ENCODE measurements at places on chromosomes 7 and 10.
A peak's percentile ranks its signal among the peaks of the same experiment; 100 is the strongest.

DNA sequence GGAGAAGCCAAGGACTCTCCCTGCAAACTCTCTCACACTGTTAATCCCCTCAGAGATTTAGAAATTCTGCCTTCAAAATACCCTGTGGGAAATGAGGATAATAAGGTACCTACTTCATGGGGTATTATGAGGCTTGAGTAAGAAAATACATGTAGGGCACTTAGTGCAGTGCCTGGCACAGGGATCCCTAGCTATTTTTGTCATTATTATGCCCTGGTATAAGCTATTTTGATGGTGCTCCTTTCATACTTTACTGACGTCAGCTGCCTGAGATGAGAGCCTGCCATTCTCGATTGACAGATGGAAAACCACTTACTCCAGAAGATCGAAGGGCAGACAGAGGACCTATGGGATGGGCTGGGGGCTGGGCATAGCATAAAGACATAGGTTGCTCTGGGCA is 30.1 kb downstream of the MKX start:
- no peak for DNase-seq

- DNase-seq = no peak
These were observed 87.0 kb downstream of the SGMS1 start for GRCh38 chr10:50536617-50537240.

GRCh38 chr7:131488361-131488760 is 68.1 kb downstream of the PODXL start:
- DNase-seq = no peak

- no peak for DNase-seq
These were observed 24.2 kb downstream of the PILRA start for GRCh38 chr7:100397315-100398081.

GRCh38 chr7:120373174-120373573 is 100.2 kb downstream of the KCND2 start:
- DNase-seq = no peak

GRCh38 chr7:8564281-8564680 is 130.9 kb downstream of the NXPH1 start:
- DNase-seq = no peak

GRCh38 chr7:45114926-45115325 is 3.4 kb upstream of the TBRG4 start:
- no peak for DNase-seq

DNA sequence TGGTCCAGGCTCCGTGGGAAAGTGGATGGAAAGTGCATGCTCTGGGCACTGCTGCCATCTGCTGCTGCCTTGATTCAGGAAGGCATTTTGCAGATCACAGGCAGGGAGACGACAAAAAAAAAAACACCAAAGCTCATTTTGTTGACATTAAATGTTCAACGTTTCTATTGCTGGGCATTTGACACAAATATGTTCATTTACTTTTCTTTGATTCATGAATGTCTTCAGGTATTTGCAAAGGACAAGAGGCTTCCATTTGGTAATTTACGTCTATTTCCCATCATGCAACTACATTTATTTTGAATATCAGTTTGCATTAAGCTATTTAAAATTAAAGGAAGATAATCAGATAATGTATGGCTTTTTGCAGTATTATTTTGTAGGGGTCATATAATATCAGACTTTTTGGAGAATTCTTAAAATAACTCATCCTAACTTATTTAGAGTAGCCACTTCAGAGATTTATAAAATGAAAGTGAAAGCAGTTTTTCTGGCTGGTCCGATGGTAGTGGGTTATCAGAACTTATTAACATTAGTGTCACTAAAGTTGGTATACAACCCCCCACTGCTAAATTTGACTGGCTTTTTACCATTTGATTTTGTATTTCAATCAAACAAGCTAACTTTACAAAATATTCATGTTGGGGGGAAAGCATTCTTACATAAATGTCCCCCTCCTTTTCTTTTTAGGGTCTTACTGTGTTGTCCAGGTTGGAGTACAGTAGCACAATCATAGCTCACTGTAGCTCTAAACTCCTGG is 65.3 kb downstream of the PDIA4 start:
- DNase-seq = peak; percentile 98

GRCh38 chr7:122182081-122182480 is 38.0 kb upstream of the AASS start:
- DNase-seq = no peak

DNA sequence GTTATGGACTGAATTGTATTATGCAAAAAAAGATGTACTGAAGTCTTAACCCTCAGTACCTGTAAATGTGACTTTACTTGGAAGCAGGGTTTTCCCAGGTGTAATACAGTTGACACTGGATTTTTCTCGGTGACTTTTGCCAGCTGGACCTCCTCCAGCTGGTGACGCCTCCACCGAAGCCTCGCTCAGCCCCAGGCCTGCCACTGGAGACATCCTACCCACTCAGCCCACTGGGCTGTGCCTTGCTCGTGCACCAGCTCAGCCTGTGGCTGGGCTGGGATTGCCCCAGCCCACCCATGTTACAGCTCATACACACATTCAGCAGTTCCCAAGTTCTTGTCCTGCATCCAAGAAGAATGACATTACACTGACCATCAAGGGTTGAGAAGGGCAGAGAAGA is 42.4 kb upstream of the GPR22 start:
- DNase-seq = no peak

- DNase-seq = no peak
These were observed 6.7 kb downstream of the PRKAG2 start for GRCh38 chr7:151869968-151870918.

DNA sequence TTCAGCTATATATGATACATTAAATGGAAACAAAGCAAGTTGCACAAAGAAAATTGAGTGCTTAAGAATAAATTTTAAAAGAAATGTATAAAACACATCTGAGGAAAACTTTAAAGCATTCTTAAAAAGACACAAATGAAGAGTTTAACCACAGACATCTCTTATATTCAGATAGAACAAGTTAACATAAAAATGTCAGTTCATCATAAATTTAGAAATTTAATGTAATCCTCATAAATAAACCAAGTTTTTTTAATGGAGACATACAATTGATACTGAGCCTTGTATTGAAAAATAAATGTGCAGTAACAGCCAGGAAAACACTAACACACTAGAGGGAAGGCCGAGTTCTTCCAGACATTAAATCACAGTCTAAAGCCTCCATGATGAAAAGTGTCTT is 243.9 kb upstream of the MKLN1 start:
- no peak for DNase-seq

GRCh38 chr7:127447326-127447945 is 54.9 kb upstream of the ZNF800 start:
- DNase-seq = peak; percentile 71

DNA sequence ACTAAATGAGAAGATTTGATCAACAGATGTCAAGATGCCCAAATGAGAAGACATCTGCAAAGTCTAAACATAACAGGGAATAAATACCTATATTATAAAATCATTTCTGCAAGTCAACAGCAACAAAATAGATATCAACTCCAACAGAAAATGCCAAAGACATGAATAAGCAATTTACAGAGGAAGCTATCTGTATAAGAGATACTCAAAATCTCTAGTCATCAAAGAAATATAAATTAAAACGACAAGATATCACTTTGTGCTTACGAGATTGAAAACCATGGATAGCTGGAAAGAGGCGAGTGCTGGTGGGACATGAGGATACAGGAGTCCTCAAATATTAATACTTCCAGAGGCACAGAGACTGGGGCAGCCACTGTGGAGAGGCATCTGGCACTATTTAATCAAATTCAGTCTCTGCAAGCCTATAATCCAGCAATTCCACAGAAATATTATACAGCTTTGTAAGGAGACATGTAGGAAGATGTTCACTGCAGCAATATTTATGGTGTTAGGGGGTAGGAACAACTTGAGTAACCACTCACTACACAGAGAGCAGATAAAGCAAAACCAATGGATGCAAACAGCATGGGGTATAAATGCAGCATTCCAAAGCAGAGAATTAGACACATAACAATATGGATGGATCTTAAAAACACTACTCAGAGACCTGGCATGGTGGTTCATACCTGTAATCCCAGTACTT is 4.8 kb downstream of the DNMBP start:
- DNase-seq = no peak

- peak; percentile 6 for DNase-seq
These were observed 3.0 kb downstream of the NUP42 start for GRCh38 chr7:23184709-23185359.

GRCh38 chr7:90830308-90830707 is 234.2 kb downstream of the CDK14 start:
- no peak for DNase-seq

- DNase-seq = peak; percentile 30
These were observed 1.1 kb downstream of the RADIL start for GRCh38 chr7:4882169-4883032.

GRCh38 chr10:110275128-110275729 is 29.5 kb downstream of the SMNDC1 start:
- peak; percentile 81 for DNase-seq

GRCh38 chr10:59805014-59805413 is 51.8 kb upstream of the MRLN start:
- no peak for DNase-seq

DNA sequence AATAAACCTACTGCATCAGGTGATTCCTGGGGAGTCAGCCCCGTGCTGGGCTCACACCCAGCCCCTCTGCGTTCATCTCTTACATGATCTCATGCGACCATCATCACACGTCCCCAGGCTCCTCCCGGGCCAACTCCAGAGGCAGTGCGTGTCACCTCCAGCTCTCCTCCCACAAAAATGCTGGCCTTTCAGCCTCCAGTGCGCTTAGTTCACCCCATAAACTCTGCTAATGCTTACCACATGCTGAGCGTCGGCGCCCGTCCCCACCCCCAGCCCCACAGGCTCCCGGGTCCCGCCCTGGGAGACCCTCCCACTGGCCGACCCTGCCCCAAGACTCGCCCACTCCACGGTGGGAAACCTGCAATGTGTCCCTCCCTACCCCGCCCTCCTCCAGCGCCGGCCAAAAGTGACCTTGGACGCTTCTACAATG is 816 bp upstream of the SDK1 start:
- no peak for DNase-seq

DNA sequence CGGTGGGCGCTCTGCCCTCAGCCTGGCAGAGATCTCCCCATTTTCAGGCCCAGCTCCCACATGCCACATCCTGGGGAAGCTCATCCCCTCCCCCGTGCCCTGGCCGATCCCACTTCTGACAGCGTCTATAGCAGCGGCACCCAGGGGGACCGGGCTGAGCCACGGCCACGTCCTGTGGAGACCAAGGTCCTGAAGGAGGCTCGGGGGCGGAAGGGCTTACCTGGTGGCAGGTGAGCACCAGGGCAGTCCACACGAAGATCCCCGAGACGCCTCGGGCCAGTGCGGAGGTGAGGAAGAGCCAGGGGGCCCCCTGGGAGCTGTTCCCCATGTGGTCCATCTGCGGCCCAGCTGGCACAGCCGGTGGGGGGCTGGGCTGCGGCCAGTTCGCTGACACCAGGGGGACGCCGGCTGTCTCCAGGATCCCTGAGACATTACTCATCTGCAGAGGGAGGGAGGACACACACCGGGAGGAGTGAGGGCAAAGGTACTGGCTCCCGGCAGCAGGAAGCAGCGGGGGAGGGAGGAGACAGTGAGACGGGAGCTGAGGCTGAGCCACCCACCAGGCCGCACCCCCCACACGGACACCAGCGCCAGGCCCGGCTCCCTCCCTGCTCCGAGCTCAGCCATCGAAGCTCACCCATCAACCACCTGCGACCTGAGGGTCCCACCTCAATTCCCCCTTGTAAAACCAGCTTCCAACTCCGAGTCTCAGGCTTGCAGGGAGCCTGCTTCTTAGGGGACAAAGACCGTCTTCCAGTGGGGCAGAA is 776 bp downstream of the TMEM184A start:
- peak; percentile 84 for DNase-seq
